ENCODE measurements at places on chromosomes 1 and 21.

GRCh38 chr1:234295068-234295467 lies 78.2 kb upstream of the COA6 start:
- DNase-seq: no peak

DNA sequence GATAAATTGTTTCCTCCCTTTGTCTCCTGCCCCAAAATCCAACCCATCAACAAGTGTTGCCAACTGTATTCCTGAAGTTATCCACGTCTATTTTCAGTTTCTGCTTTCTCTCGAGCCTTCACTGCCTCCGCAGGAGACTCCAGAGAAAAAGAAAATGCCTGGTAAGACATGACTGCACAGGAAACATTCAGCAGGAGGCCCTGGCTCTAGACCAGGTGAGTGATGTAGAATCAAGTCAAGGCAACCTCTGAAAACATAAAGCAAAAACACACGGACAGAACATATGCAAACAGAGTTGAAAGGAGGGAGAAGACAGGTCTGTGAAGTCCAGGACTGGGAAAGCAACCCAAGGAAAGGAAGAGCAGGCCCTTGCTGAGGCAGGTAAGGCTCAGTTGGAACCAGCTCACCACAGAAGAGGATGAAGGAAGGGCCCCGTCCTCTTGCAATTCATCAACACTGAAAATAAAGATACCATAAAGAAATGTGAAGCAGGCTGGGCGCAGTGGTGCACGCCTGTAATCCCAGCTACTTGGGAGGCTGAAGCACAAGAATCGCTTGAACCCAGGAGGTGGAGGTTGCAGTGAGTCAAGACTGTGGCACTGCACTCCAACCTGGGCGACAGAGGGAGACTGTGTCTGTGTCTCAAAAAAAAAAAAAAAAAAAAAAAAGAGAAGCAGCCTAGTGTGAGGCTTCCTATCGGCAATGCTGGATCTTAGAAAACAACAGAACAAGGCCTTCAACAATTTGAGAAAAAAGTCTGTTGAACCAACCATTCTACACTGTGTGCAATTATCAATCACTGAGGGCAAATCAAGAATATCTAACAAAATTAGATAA lies 8.8 kb downstream of the NOL9 start:
- DNase-seq: no peak

DNA sequence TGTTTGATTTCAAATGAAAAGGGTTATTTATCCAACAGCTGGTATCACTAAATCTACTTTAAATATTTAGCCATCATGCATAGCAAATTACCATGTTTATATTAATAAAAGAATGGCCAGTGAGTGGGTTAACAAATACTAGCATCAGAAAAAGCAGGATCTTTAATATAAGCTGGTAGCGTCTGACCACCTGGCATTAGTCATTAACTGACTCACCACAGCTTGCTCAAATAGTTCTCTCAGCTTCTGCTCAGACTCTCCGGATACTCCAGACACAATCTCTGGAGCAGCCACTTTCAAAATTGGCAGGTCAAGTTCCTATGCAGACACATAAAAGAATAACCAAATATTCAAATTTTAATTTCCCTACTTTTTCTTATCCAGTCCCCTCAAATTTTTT lies 29.6 kb downstream of the NVL start:
- DNase-seq: no peak

DNA sequence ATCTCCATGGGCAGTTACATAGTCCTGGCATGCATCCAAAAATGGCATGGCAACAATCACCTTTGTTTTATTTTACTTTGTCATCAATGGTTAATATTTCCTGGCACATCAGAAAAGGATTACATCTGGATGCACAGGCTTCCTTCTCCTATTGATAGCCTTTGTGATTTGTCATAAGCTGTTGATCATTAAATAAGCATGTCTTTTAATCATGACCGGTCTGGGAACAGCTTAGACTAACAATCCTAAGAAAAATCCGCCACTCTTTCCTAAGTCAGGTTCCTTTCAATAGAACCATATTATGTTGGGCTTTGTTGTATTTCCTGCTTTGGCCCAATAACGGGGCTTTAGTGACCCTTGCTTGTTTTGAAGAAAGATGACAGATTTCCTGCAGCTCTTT lies 330.6 kb downstream of the DUSP10 start:
- DNase-seq: no peak

- DNase-seq: no peak
These were observed 4.3 kb downstream of the FAM89A start for GRCh38 chr1:231035799-231036198.

- DNase-seq: no peak
These were observed 9.2 kb upstream of the SNAPIN start for GRCh38 chr1:153649137-153649862.

GRCh38 chr1:24316645-24317044 lies 2.5 kb upstream of the GRHL3 start:
- peak; percentile 11 for DNase-seq

GRCh38 chr1:232291261-232291660 lies 338.7 kb downstream of the SIPA1L2 start:
- DNase-seq: no peak

GRCh38 chr21:36534656-36535055 lies 54.7 kb upstream of the CLDN14 start:
- no peak for DNase-seq

- DNase-seq: no peak
These were observed 1.2 kb downstream of the BCL9 start for GRCh38 chr1:147542569-147542897.

DNA sequence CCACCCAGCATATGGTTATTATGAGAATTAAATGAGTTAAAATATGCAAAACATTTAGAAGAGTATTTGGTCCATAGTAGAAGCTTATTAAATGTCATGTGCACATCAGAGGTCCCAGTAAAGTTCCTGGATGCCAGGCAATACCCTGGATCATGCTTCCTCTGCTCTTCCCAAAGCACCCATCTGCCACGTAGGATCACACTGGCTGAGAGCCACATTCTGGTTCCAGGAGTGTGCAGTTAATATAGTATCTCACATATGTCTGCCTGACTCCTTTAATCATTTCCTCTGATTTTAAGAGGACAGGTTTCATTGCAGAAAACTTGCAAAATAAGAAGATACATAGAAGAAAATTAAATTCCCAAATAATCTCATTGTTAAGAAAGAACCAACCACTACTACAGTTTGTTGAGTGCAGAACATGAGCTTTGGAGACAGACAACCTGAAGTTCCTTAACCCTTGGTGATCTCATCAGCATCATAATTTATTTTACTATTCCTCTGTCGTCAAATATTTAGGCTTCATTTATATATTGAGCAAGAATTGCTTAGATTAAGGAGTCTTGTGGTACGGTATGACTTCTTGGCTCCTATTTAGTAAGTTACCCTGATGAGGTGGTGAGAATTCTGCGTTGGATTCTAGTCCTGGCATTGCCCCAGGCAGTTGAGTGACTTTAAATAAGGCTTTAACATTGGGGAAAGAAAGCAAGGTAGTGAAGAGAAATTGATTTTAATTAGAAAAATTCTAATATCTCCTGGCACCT lies 12.3 kb downstream of the SGIP1 start:
- DNase-seq: no peak

DNA sequence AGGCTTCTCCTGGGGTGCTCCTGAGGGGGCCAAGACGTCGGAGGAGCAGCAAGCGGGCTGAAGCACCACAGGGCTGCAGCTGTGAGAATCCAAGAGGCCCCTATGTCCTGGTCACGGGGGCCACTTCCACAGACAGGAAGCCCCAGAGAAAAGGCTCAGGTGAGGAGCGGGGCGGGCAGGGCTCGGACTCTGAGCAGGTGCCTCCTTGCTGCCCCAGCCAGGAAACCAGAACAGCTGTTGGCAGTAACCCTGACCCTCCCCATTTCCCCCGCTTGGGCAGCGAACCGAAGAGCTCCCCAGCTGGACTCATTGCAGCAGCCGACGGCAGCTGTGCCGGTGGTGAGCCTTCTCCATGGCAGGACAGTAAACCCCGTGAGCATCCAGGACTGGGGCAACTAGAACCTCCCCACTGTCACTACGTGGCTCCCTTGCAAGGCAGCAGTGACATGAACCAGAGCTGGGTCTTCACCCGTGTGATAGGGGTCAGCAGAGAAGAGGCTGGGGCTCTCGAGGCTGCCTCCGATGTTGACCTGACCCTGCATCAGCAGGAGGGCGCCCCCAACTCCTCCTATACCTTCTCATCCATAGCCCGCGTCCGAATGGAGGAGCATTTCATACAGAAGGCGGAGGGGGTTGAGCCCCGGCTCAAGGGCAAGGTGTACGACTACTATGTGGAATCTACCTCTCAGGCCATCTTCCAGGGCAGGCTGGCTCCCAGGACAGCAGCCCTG lies 625 bp downstream of the KLHDC7A start:
- no peak for DNase-seq

- no peak for DNase-seq
These were observed 1037.2 kb downstream of the ADGRL2 start for GRCh38 chr1:82837766-82838465.

DNA sequence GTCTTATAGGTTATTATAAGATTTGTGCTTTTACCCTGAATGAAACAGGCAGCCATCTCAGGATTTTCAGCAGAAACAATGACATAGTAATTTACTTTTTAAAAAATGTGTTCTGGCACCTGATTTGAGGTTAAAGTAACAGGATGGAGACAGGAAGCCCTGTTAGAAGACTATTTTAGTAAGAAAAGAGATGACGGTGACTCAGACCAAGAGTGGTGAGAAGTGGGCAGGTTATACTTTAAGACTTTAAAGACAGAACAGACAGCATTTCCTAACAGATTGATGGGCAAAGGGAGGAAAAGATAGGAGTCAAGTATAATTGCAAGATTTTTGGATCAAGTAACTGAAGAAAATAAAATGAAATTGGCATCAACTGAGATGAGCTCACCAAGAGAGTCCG lies 436.8 kb upstream of the NR5A2 start:
- DNase-seq: no peak

- DNase-seq: no peak
These were observed 45.7 kb downstream of the SLC9A1 start for GRCh38 chr1:27109103-27109822.

DNA sequence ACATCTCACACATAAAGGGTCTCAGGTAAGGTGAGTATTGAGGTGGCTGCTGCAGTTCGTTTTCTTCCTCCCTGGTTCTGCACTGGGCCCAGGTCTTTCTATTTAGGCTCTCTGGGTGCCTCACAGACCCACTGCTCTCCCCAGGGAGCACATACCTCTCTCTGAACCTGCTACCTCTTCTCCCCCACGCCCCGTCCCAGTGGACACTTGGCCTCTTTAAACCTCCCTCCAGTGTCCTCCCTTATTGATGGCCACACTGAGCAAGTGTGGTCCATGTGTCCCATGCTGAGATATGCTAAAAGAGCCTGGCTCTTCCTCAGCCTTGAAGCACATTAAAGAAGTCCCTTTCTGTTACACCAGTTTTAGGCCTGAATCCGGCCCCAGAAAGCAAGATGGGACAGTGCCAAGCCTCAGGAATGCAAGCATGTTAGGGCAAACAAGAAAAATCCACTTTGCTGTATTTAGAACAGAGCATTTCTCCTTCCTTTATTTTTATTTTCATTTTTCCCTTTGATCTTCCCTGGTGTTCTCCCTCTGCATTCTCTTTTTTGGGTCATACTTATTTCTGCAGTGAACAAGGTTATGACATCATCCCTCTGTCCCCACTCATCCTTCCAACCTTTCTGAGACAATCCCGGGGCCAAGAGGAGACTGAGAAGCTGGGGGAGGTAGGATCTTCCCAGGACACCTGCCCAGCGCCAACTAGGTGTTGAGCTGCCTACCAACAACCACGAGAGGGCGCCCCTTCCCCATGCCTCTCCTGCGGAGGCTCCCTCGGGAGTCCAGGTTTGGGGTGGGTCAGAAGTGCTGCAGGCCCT lies 5.0 kb upstream of the CHI3L2 start:
- no peak for DNase-seq

- DNase-seq: peak; percentile 99
These were observed at the start of gene SUCO for GRCh38 chr1:172532700-172533512. Gene SUCO, plus strand, starts transcription at chr1:172533150. Its CDS starts 286 bp downstream, at chr1:172533436.

DNA sequence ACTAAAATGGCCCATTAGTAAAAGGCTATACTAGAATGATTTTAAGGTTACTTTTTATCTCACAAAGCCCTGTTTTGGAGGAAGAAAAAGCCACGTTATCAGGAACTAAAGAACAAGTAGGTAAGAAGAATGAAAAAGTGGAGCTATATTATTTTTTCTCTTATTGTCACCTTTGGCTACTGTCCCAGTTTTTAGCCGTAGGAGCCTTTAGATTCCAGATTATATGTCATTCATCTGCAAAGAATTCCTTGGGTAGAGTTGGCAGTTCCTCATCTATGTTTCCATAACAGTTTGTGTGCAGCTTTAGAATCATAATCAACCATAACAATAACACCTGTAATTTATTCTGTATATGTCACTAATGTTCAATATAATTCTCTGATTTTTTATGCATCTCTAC lies 83.8 kb downstream of the TPR start:
- DNase-seq: no peak

DNA sequence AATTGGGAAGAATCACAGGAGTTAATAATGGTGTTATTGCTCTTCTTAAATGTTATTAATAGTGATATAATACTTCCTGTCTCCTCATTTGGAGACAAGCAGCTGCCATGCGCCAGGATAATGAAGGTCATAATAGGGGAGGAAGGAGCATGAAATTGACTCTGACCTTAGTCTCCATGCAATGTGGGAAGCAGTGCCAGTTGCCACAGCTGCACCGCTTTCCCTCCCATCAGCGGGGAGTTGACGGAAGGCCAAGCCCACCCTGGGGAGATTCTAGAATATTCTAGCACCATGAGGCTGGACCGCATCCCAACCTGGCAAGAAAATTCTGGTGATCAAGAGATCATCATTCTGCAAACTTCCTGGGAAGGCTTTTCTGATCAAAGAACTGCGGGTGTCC lies 11.0 kb upstream of the OLIG1 start:
- peak; percentile 24 for DNase-seq

GRCh38 chr21:33480481-33481103 lies 818 bp upstream of the TMEM50B start:
- no peak for DNase-seq

- DNase-seq: no peak
These were observed 37.6 kb upstream of the MRPS6 start for GRCh38 chr21:34035619-34036354.

GRCh38 chr1:204410688-204411450 lies 748 bp downstream of the PPP1R15B start:
- no peak for DNase-seq

GRCh38 chr1:150473659-150474058 lies 13.6 kb upstream of the TARS2 start:
- no peak for DNase-seq

- no peak for DNase-seq
These were observed at the start of gene SLAMF8 for GRCh38 chr1:159826441-159827101. Gene SLAMF8, plus strand, starts transcription at chr1:159826873. Its CDS starts 26 bp downstream, at chr1:159826899.

- DNase-seq: no peak
These were observed 4.3 kb downstream of the TSPAN2 start for GRCh38 chr1:115084902-115085511.

DNA sequence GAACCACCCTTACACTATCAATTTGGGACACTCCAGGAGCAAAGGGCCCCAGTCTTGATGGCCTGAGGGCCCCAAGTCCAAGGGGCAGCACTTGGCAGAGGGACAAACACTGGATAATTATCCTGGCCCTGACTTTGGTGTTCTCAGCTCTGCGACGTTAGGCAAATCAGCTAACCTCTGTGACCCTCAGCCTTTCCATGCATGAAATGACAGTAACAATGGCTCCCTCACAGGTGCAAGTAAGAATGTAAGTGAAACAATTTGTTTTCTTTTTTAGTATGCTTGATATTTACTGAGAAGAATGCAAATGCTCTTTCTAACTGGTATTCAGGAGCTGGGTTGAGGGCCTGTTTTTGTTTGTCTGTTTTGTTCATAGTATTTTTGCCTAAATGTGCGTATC lies 61.6 kb upstream of the PRDX6 start:
- no peak for DNase-seq

- DNase-seq: no peak
These were observed 41.9 kb upstream of the FCRL4 start for GRCh38 chr1:157639800-157640199.

All from nucleus accumbens (tissue), 56 donors.